Stimulated activated CD8-positive, alpha-beta memory T cell treated with anti-CD3 and anti-CD28 coated beads, Interleukin-7, amount 100 ng/mL, for 1 hour (primary cell): ENCODE measurements at places on chromosomes 7 and 10.

GRCh38 chr10:22927166-22927565, 687 bp upstream of the ARMC3 start:
- no peak for DNase-seq

- no peak for DNase-seq
Observed at GRCh38 chr10:13347043-13347499, 1.0 kb downstream of the SEPHS1 start.

GRCh38 chr7:140694592-140694991, 1.9 kb upstream of the NDUFB2 start:
- no peak for DNase-seq

DNA sequence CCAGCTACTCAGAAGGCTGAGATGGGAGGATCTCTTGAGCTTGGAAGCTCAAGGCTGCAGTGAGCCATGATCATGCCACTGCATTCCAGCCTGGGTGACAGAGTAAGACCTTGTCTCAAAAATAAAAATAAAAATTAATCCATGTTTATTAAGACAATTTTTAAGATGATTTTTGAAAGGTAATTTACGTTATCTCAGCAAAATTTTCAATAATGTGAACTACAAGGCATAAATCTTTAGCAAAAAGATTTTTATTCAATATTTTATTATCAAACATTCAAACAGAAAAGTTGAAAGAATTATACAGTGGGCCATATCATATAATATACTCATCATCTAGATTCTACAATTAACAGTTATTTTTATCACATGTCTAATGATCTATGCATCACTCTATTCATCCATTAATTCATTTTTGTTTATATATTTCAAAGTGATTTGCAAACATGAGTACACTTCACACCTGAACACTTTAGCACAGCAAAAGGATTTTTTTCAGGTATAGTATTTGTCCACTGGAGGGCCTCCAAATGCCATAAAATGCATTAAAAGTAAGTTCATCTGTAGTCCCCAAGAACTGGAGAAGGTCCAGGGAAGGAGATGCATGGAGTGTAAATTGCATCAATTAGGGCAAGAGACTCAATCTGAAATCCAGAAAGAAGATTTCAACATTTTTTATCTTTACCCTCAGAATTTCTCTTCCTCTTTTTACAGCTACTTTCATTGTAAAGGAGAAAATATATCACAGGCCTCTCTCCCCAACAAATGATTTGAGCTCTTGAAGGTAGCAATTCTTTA, 38.6 kb upstream of the RSBN1L start:
- DNase-seq, result no peak

DNA sequence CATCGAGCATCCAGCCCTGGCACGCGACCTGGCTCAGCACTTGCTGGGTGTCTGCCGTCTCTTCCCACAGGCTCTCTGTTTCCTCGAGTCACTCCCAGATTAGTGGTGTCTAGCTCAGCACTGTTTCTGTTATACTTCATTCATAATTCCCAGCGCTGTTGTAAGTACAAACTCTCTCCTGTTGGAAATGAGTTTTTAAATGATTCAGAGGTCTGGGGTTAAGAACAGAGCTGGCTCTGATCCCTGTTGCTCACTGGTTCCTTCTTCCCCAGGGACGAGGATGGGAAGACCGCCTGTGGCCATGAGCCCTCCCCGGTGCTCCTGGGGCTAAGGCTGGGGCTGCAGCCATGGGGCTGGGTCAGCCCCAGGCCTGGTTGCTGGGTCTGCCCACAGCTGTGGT, 17.3 kb upstream of the C10orf95 start:
- no peak for DNase-seq

DNA sequence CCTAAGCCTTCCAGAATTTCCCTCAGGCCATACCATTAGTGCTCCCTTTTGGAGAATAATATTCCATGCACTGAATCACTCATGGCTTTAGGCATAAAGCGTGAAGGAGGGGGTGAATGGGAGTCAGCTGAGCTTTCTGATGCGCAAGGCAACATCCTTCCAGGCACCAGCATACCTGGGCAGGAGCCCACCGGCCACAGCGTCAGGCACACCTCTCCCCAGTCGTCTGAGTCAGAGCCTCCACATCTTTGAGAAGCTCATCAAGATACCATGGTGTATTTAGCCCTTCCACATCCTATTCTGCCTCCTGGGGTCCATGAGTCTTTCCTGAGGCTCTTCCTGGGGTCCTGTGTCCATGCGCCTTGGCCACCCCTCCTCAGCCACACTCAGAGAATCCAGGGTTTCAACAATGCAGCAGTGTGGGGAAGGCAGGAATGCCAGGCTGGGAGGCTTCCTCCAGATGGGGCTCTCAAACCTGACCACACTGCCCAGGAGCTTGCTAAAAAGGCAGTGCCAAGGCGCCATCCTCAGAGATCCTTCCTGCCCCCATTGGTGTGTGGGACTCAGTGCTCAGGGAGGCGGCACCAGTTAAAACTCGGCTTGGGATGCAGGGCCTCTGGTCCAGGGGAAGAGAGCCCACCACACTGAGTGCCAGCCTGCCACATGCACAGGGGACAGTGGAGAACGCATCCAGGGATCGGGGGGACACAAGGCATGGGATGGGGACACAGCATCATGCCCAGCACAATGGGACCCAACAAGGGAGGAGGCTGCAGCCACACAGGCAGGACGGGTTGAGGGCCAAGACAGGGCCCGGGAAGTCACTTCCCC, 31.6 kb downstream of the RASGEF1A start:
- DNase-seq, result no peak

GRCh38 chr10:26555719-26556368, 117.7 kb downstream of the APBB1IP start:
- DNase-seq, result no peak

DNA sequence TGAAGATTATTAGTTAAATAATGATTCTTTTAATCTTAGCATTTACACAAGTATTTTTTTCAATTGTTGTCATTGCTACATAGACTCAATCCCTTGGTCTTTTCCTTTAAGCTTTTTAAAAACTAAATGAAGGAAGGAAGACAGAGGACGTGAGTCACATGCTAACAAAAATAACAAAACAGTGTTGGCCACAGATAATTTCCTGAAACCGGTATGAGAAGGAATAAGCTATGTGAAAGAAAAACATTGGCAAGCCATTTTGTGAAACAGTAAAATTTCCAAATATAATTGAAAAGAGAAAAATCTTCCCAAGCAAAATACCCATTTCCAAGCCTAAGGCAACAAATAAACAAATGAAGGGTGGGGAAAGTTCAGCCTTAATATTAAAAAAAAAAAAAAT, 223.0 kb downstream of the AHR start:
- DNase-seq, result no peak

DNA sequence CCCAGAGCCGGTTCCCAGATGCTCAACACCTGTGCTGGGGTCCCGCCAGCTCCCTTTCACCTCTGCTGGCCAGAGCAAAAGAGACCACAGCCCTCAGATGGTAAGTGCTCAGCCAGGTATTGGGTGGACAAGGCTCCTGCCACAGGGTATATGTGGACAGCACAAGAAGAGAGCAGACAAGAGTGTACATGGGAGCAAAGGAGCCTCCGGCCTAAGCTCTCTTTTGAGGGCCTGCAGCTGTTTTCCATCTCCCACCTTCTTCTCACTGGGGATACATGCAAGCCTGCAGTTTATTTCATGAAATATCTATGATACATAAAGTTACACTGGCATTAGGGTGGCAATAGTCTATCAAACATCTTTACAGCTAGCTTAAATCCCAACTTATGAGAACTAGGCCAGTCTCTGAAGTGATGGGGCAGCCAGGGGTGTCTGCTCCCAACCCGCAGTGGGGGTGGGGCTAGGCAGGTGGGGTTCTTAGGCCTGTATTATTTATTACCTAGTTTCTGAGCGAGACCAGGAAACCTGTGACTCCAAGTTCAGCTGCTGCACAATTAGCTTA, 50.4 kb upstream of the DDC start:
- DNase-seq, result no peak

DNA sequence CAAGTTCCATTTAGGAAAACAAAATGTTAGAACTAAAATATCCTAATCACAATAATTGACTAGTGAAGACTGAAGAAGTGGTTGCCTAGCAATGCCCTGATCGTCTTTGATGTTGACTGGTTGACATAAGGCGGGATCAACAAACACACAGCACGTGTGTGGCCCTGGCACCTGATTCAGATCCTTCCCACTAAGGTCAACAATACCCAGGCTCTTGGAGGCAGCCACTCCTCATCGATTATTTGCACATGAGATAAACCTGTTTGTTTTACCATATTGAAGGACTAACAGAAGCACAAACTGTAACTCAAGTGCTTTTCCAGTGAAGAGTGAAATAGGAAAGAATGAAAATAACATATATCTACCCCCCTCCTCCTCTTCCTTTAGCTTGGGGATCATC, 15.6 kb downstream of the FANK1 start:
- no peak for DNase-seq

DNA sequence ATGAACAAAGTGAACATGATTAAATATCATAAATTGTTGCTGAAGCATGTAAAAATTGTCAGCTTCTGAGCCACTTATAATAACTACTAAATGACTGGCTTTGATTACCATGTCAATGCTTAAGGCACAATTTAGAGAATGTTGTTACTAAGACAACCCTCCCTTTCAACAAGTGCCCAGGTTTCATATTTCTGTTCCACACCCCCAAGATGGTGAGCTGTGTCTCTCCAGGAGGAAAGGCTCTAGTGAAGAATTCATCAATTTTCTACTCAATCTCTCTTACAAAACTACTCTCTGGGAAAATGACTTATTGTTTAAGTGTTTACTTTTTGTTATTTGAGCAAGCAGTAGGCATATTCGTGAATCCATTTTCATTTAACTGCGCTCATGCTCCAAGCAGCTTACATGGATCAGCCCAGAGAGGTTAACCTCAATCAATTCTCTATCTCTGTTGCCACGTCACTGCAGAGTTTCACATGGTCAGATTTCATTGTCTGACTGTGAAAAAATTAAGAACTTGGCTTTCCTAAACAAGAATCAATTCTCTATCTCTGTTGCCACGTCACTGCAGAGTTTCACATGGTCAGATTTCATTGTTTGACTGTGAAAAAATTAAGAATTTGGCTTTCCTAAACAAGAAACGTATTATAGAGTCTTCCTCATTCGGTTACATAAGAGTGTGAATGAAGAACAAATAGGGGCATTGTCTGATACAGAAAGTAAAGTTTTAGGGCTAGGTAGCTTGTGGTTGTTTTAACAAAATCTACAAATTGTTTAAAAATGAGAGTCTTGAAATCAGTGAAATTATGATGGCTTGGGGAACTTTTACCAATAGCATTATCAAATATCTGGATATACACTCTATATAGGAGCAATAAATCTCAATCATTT, 49.7 kb downstream of the CCDC71L start:
- no peak for DNase-seq

GRCh38 chr7:78062214-78062613, 263.6 kb downstream of the PHTF2 start:
- DNase-seq, result no peak

GRCh38 chr10:29926693-29927048, 132.7 kb downstream of the JCAD start:
- DNase-seq, result no peak

DNA sequence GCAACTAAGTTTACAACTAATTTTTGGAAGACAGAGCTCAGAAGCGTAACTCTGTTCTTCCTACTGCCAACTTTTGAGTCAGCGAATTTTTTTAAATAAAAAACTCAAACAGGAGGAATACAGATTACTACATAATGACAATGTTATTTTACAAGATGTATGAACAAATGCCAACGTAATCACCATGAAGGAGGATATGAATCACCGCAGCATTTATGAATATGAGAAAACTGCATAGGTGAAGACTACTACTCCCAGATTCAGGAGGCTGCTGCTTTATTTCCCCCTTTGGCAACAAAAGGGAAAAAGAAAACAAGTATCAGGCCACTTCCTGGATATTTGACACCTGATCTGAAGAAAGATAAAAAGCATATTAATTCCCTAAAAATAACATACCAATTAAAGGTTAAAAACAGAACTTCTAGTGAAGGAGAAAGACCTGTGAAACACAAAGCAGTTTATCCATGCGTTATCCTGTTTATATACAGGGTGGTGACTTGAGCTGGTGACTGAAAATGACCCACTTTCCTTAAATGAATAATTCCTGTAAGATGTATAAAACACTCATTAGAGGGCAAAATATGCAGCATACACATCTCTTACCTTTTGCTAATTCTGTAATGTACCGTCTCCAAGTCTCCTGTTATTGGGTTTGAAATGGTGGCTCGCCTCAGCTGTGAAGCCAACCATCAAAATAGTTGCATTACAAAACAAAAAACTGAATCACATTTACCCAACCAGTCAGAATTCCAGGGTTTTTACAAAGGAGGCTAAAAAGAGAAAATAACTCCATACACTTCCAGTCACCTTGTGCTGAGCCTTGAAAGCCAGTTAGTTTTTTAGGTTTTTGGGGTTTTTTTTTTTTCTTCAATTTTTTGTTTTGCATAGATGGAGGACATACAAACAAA, 52.0 kb downstream of the P4HA1 start:
- no peak for DNase-seq

GRCh38 chr7:137853053-137853452, 6.3 kb upstream of the DGKI start:
- DNase-seq, result no peak

- DNase-seq, result no peak
Observed at GRCh38 chr7:123096434-123096833, 100.9 kb upstream of the TAS2R16 start.

DNA sequence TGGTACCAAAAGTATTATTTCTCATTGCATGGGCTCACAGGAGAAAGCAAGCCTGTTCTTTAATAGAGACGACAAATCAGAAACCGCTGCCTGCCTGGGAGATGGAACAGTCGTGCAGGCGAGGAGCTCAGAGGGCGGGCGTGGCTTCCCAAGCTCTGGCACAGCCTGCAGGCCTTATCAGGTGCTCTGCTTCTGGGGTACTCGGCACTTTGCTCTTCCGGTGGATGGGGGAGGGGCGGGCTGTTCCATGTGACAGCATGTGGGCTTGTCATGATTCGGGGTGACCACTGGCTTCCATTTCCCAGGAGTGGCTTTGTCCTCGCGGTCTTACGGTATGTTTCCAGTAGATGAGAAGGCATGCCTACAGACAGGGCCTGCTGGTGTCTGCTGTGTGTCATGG, 228.6 kb downstream of the MGMT start:
- no peak for DNase-seq

DNA sequence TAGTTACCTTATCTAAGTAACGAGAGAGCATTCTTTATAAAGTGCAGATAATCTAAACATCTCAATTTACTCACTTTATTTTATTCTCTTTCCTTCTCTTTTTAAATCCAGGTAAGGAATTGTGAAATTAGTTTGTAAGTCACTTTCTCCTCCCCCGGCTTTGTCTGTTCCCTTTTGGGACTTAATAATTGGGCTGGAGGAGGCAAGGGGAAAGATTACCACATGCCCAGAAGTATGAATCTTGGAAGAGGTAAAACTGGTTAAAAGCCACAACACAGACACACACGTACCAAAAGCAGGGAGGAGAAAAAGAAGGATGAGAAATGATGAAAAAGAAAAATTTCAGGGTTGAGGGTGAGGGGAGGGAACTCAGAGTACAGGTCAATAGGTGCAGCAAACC, 63.3 kb upstream of the LRRC17 start:
- no peak for DNase-seq

- DNase-seq, result no peak
Observed at GRCh38 chr10:126042354-126042753, 146.0 kb downstream of the FANK1 start.
